NCI-H526 treated with DMSO at 0.1 percent for 48 hours (cell line): ENCODE measurements at places on chromosomes 11 and 22.

- DNase-seq: no peak
Measured at GRCh38 chr11:88655196-88655595, 317.7 kb upstream of the CTSC start.

- DNase-seq: no peak
Measured at GRCh38 chr11:36565031-36565610, 2.7 kb upstream of the RAG1 start.

DNA sequence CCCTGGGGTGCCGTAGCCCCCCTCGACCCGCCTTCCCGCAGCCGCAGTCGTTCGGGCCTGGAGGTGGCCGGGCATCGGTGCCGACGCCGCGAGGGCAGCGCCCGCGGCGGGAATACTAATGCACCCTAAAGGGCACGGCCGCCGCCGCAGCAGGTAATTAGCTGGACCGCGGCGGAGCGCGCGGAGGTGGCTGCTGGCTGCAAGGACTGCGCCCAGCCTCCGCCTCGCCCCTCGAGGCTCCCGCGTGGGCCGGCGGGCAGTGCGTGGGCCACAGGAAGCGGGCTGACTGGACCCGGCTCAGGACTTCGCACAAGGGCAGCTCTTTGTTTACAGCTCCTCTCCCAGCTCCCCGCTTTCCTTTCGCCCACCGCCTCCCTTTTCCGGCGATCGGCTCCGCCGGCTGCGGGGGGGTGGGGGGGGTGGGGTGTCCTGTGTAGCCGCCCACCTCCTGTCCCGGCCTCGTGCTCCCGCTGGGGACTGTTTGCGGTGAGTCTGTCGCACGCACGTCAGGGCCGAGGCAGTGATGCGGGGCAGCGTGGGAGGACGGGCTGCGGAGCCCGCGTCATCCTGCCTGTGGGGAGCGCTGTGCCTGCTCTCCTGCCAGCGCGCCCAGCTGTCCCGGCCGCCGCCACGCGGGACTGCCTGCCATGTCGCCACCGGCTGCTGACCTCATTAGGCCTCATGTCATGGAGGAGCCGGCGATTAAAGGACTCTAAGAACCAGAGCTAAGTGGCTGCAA, 53.2 kb downstream of the GRIK4 start:
- DNase-seq: peak; percentile 89

DNA sequence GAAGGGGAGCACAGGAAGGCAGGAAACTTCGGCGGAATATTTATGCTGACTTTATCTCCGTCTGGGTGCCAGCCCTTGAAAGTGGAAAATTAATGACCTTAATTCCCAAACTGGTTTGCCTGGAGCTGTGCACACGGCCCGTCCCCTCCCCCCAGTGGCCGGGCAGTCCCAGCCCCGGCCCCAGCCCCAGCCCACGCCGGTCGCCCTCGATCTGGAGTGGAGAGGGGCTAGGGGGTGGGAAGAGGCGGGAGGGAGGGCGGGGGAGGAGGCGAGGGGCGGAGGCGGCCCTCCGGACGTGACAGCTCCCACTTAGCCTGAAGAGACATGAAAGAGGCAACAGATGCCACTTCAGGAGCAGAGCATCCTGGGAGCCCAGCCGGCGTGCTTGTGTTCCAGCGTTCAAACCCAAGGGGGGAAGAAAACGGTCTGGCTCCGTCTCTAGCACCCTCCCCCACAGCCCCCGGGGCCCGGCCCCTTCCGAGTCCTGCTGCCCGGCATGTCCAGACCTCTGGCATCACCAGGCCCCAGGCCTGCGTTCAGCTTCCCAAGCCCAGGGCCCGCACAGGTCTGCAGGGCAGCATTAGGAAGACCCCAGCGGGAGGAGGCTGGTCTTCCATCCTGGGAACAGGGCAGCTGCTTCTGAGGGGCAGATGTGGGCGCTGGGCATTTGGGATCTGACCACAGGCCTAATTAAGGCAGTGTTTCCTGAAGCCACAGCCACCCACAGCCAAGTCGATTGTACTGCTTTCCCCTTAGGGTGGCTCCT, 20.0 kb upstream of the LMO1 start:
- peak; percentile 29 for DNase-seq

DNA sequence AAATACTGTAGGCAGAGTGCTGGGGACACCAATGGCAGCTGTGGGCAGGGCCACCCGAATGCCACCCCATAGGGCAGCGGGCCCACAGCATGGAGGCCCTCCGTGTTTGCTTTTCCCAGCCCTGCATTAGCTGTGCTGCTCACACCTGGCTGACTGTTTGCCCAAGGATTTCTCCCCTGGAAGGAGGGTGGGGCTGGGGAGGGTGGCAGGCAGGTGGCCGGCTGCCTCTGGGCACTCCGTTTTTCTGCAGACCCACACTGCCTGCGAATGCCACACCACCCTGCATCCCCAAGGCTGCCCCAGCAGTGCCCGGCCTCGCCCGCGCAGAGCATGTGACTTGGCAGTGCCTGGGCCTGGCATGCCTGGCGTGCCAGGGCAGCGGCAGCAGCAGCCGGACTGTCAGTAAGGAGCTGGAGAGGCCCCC, 19.6 kb downstream of the DAGLA start:
- DNase-seq: peak; percentile 20

DNA sequence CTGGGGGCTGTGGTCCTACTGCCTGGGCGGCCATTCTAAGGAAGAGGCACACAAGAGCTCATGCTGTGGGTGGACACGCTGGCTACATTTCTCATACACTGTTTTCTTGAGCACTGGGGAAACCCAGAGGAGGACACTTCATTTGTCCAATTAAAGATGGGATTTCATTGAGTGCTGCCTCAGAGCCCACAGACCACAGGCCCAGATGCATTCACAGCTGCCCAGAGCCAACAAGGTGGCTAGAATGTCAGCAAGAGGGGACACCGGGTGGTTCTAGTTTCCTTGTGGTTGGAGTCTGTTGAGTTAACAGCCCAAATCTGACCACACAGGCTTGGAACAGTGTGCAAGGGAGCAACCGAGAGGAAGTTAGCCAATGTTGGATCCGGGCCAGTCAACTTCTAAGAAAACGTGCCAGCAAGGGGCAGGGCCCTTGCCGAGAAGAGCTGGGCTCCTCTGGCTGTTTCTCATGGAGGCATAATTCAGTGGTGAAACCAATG, 35.0 kb upstream of the SORL1 start:
- DNase-seq: no peak

- no peak for DNase-seq
Measured at GRCh38 chr11:123518496-123519054, 88.5 kb downstream of the GRAMD1B start.

GRCh38 chr11:76700177-76701100, 29.9 kb upstream of the LRRC32 start:
- DNase-seq: no peak

DNA sequence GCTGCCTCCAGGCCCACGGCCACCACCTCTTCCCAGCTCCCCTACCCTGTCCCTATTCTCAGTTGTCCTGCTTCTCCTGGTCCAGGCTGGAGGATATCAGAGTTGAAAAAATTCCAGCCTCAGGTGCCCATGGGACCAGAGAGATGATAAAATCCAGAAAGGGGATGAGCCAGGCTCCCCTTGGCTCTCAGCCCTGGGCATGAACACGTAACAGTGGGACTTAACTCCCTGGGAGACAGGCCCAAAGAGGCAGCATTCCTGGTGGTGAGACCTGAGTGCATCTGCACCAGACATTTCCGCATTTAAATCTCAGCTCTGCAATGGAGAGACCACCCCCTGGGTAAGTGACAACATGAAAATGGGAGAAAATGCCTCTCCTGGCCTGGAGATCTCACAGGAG, 10.4 kb upstream of the SLC39A13 start:
- DNase-seq: no peak

DNA sequence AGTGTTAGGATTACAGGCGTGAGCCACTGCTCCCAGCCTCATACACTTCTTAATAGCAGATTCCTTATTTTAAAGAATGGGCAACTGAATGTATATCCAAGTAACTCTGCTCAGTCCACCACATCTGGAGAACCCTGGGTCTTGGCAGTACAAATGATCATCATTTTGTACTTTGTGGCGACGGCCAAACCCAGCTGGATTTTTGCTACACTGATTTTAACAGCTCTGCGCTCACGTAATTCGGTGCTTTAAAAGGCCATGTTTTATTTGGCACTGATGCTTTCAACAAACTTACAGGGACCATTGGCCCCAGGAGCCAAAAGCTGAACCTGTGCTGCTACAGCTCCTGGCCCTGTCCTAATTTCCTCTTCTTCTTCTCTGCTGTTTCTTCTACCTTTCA, 60.8 kb upstream of the PDE3B start:
- no peak for DNase-seq

DNA sequence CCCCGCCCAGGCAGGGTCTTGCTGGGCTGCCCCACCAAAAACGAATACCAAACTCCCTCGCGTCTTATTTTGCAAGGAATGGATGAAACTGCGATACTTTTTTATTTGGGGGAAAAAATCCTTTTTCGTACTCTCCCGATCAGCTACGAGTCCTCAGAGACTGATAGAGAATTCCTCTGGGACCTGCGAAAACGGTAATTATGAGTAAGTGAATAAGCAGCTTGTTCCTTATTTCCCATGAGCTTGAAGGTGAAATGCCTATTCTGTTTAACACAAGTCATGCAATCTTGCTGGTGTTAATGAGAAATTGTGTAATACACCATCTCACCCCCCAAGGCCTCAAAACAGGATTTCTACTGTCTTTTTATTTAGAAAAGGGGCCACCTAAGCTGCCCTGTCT, 5.5 kb downstream of the GRK3 start:
- DNase-seq: no peak

DNA sequence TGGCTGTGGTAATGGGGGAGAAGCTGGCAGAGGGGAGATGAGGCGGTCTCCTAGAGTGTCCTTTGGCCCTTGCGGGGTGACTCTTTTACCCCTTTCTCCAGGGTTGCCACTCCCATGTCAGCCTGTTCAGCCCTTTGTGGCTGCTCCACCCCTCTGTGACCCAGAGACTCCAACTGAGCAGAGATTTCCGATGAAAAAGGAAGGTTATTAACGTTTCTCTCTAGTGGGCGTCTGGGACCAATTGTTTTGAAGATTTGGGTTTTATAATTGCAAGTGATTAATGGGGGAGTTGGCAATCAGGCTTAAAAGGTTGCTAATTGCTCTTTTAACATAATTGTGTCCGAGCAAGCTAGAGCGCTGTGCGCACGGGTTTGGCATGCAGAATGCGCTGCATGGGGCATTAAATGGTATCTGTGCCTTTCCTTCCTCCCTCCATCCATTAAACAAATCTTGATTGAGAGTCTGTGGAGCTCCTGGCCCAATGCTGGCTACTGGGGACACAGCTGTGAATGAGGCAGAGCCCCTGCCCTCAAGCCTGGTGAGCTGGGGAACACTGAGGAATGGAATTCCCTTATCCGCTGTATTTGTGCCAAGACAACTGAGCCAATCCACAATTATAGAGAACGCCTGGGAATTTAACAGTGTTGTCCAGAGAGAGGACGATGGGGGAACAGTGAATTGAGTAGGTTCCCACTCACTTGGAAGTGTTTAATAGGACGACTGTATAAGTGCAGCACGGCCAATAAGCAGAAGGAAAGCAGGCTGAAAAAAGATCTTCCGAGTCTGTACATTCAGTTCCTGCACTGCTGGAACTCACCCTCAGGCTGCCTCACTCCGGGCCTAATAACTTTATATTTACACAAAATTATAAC, 295.9 kb downstream of the MIAT start:
- DNase-seq: no peak

- no peak for DNase-seq
Measured at GRCh38 chr11:118699506-118700220, 20.2 kb upstream of the TREH start.

DNA sequence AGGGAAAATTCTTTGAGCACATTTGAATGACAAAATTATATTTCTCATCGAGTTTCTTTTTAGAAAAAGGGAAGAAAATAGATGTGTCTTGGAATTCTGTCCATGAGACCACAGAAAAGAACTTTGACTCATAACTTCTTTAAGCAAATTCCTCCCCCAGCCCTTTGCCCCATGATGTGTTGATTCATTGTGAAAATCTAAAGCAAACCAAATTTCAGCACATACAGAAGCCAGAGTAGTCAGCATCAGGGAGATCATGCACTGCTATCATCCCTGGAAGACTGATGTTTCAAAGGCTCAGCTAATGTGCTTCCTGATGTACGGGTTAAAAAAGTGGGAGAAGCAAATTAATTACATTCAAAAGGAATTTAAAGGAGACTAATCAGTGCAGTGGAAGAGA, 159.7 kb downstream of the FAT3 start:
- no peak for DNase-seq

GRCh38 chr11:71373791-71374454, 74.3 kb downstream of the DHCR7 start:
- DNase-seq: no peak

GRCh38 chr11:62115085-62115694, 8.6 kb upstream of the INCENP start:
- peak; percentile 83 for DNase-seq

GRCh38 chr11:70176940-70177689, 26.0 kb upstream of the FADD start:
- DNase-seq: no peak

GRCh38 chr11:36123336-36124101, 165.7 kb downstream of the COMMD9 start:
- DNase-seq: peak; percentile 52

DNA sequence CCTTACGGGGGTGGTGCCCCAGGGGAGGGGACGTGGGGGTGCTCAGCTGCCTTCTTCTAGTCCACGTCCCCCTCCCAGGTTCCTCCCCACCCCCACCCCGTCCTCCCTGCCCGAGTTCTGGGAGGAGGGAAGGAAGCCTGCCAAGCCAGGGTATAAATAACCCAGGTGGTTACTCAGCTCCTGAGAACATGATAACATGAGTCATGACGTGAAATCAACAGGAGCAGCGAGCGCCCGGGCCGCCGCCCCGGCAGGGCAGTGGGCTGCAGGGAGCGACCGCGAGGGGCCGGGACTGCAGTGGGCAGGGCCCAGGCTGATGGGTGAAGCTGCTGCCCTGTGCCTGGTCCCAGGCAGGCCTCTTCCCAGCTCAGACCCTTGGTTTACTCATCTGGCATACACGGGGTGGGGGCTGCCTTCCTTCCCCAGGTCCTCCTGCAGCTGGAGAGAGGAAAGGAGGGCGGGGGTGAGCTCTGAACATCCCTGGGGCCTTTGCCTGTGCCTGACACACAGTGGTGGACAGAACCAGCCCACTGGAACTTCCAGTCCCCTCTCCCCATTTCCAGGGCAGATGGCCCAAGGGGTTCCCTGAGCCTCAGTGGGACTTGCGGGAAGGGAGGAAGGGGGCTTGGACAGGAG, 8.8 kb upstream of the PDGFB start:
- DNase-seq: no peak

GRCh38 chr11:35011389-35011788, 95.0 kb downstream of the PDHX start:
- no peak for DNase-seq

GRCh38 chr11:34180040-34180813, 74.8 kb downstream of the NAT10 start:
- DNase-seq: no peak

- DNase-seq: no peak
Measured at GRCh38 chr11:111731821-111732220, 34.4 kb downstream of the PPP2R1B start.

GRCh38 chr11:47337229-47337924, 15.1 kb downstream of the MYBPC3 start:
- no peak for DNase-seq

DNA sequence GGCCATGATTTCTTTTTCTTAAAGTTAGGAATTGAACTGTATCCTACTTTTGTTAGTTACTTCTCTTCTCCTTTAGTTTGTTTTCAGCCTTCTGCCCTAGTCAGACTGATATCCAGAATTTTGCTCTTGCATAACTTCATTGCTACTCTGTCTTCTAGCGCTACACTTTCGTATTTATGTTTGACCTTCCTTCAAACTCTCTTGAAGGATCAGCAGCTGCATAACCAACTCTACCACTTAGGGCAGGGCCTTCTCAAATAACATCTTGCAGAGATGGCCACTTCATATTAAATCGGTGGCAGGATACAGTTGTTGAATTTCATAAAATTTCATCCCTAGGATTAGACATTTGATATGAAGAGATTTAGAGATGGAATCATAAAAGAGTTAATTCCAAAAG, 43.9 kb downstream of the KDM2A start:
- no peak for DNase-seq
